Stimulated activated naive CD8-positive, alpha-beta T cell treated with anti-CD3 and anti-CD28 coated beads, Interleukin-15, Interleukin-2, amounts not matched to agents 100 U/mL and 50 U/mL, for 24 hours (primary cell): ENCODE measurements at places on chromosomes 11 and 22.

- no peak for DNase-seq
Measured at GRCh38 chr11:119650251-119650650, 78.7 kb downstream of the NECTIN1 start.

DNA sequence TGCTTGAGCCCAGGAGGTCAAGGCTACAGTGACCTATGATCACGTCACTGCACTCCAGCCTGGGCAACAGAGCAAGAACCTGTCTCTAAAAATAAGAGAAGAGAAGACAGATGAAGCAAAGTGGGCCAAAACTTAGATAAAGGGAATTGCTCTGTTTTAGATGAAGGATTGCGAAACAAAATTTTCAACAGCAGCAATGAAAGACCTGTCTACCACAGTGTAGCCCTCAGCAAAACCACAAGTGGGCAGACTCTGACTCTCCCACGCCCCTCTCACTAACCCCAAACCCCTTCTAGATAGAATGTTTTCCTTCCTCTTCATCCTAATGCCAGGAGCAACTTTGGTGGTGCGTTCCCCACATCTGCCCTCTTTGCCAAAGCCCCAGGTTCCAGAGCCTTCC, 105.6 kb upstream of the ALDH3B2 start:
- DNase-seq: no peak

GRCh38 chr11:134120921-134121526, 52.2 kb downstream of the JAM3 start:
- no peak for DNase-seq

- DNase-seq: peak; percentile 80
Measured at GRCh38 chr11:8963569-8964323, 496 bp downstream of the TMEM9B start.

DNA sequence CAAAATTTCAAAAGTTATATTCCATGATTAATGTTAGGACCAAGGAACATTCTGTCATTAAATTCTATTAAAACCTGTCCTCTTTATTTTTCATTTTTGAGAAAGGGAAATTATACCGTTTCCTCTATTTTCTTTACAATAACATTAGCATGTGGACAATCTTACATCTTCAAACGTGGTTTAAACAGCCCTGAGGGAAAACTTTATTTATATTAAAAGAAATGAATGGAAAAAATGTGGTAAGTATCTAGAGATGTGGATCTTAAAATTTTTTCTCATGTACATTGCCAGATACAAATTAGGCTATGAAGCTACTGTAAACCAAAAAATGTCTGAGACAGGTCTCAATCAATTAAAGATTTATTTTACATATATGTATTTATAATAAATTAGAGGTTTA, 18.9 kb upstream of the FIBIN start:
- no peak for DNase-seq

GRCh38 chr11:129489249-129489648, 113.6 kb downstream of the BARX2 start:
- no peak for DNase-seq

DNA sequence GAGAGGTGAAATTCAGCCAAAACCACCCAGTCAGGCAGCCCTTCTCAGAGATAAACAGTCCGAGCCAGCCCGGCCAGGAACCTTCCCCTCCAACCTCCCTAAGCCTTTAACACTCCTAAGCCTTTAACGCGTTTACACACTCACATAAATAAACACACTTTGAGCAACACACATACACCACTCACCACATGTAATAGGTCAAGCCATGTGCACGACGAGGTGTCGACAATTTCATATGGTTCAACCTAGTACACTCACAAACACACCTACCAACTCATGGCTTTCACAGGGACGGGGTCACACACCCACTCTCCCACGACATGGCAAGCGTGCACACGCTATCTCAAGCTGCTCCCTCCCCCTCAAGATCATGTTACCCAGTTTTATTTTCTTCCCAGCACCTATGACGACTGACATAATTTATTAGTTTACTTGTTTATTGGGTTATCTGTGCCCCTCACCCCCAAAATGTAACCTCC, 15.5 kb downstream of the SLC43A1 start:
- no peak for DNase-seq

DNA sequence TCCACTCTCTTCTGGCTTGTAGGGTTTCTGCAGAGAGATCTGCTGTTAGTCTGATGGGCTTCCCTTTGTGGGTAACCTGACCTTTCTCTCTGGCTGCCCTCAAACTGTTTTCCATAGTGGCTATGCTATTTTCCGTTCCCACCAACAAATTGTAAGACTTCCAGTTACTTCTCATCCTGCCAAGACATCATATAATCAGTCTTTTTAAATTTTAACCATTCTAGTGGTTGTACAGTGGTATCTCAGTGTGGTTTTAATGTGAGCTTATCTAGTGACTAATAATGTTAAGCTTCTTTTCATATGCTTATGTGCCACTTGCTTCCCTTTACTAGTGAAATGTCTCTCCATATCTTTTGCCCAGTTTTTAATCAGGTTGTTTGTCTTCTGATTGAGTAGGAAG, 13.6 kb upstream of the TRIM29 start:
- no peak for DNase-seq

DNA sequence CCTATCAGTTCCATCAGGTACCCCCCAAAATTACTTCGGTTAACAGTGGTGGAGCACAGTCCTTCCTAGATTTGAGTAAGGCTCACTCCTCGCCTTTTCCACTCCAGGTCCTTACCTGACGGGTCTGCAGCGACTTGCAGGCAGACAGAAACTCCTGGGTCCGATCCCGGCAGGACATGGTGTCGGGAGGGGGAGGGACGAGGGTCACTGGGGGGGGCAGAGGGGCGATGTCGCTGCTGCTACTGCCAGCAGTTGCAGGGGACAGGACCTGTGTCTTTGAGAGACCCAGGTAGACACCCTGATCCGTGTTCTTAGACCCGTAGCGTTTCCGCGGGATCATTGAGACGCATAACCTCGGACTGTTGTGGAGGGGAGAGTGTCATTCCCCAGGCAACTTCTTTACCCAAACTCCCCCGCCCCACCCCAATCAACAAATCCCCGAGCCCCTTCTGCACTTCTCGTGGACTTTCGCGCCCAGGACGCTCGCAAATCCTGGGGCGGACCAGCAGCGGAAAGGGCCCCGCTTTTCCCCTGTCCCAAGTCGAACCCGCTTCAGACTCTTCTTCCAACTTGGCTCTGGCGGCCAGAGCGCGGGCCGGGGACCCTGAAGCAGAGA, 839 bp downstream of the STX5 start:
- DNase-seq: no peak

DNA sequence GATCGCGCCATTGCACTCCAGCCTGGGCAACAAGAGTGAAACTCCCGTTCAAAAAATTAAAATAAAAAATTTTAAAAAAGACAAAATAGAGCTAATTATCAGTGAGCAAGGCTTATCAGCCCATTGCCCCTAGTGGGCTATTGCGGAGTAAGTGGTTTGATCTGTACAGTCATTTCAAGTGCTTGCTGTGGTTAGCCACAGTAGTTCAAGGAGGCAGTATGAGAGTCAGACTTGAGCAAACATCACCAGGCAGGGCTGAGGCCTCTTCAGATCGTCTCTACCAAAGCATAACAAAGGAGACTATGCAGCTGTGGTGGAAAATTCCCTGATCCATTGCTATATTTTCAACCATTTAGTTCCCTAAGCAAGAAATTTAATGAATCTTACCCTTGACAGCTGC, 4.3 kb upstream of the SBF2 start:
- DNase-seq: peak; percentile 52

DNA sequence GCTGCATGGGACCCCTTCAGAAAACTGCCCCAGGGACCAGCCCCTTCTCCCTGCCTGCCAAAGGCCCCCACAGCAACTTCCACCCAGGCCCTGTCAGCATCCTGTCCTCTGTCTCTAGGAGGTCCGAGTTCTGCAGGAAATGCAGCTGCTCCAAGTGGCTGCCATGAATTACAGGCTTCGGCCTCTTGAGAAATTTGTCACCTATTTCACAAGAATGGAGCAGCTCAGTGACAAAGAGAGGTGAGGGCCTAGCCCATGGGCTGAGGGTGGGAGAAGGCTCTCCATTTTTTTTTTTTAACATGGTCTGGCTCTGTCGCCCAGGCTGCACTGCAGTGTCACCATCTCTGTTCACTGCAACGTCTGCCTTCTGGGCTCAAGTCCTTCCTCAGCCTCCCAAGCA, 7.3 kb downstream of the RGL4 start:
- no peak for DNase-seq

GRCh38 chr11:72703267-72704008, 29.2 kb upstream of the PDE2A start:
- no peak for DNase-seq

DNA sequence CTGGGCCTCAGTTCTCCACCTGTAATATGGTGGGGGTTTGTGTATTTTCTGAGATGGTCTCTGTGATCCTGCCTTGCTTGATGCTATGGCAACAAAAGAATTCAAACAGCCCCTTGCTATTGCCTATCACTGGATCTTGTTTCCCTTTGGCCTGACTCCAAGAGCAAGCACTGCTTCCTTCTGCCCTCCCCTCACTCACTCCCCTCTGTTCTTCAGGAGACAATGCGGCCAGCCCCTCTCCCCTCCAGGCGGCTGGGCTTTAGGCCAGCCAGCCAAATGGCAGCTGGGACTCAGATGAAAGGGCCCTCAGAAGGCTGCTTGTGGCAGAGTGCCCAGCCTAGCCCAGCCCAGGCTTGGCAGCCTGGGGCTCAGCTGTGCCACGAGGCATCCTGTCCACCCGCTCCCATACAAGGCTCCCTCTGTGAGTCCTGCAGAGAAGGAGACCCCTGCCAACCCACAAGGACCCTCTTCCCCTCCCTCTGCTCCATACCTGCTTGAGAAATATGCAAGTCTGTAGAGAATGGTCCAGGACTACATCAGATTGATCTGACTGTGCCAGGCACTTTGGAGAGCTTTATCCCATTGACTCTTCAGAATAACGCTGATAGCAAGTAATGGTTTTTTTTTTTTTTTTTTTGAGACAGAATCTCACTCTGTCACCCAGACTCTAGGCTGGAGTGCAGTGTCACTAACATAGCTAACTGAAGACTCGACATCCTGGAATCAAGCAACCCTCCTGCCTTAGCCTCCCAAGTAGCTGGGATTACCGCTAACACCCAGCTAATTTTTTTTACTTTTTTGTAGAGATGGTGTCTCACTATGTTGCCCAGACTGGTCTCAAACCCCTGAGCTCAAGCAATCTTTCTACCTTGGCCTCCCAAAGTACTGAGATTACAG, 7.6 kb upstream of the KCTD14 start:
- DNase-seq: no peak

DNA sequence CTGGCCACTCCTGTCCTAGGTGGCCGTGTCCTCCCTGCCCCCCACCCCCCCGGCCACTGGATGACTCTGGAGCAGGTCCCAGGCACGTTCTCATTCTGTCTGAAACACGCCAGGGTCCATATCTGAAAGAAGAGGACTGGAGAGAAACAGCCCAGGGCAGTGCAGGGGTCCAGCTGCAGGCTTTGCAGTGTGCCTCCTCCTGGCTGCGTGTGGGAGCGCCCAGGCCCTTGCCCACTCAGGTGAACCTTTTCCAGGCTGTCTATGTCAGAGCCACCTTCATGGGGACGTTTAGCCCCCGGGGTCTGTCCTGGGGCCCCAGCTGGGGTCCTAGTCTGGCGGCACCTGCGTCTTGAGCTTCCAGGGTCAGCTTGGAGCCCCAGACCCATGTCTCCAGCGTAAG, 15.6 kb downstream of the GRAMD4 start:
- no peak for DNase-seq

DNA sequence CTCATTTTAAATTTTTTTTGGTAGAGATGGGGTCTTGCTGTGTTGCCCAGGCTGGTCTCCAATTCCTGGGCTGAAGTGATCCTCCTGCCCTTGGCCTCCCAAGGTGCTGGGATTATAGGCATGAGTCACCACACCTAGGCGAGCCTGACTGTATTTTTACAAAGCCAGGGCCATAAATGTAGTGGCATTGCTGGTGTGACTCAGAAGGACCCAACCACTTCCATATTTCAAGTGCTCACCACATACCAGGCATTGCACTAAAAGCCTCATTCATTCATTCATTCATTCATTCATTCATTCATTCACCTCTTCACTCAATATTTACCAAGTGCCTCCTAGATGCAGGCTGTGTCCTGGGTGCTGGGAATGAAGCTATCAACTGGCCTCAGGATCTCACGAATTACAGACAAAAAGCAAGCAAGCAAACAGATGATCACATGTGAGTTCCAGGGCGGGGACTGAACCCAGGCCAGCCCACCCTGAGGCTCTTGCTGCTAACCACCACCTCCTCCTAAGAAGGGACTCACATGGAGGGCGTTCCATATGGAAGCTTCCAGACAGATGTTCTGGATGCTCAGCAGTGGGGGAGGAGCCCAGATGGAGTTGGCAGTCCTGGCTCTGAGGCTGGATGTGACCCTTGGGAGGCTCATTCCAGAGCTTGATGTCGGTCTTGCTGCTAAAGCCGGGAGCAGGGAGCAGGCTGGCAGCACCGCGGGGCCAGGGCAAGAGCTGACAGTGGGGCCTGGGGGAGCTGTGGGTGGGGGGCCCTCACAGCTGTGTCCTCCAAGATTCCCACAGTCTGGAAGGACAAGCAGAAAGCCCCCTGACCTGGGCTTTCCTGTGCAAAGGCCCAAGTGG, 158.8 kb downstream of the CTTN start:
- no peak for DNase-seq

DNA sequence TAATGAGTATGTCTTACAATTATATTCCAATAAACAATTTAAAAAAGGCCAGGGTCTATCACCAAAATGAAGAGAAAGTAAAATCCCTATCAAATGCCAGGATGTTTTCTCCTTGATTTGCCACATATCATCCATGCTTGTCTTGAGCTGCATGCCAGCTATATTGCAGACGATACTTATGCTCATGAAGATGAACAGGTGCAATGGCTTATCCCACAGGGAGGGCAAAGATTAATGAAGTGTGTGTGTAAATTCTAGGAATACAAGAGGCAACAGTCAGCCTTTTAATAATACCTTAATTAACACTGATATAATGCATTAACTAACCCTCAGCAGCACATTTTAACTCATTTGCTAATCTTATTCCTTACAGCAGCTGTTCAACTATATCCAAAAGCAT, 850.5 kb downstream of the KCNA4 start:
- no peak for DNase-seq

DNA sequence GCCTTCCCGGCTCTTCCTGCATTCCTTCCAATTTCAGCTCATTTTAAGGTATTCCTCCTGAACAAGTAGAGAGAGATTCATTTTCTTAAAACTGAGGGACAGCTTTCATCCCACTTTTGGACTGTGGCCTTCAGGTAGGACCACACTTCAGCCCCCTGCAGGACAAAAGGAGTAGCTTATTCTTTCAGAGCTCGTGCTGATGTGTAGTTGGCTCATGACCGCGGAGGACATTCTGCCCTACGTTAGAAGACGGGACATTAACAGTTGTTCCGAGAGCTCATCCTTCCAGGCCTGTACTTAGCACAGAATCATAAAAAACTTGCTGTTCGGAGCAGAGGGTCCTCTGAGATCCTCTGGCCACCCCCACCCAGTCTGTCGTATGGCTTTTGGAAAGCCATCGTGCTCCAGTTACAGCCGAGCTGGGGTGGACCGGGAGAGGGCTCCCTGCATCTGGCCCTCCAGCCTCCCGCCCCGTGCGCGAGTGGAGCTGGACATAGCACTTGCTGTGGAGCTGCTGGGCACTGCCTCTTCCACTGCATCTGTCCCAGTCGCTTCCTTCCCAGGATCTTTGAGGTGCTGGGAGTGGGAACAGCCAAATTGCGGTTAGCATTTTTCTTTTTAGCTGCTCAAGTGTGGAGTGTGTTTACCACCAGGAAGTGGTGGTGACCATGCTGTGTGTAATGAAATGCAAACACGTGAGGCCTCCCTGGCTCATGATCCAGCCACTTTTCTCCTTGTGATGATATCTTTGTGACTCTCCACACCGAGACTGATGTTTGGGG, 250.3 kb downstream of the TBC1D22A start:
- DNase-seq: no peak
